Hematopoietic multipotent progenitor cell (in vitro differentiated cells): ENCODE measurements at places on chromosomes 2 and 18. TPM values are rescaled to one million over a fixed set of nuclear protein-coding genes. Genes with fewer than 3 reads are reported as not detected.

The KCNS3 gene
- not detected for total RNA-seq

GRCh38 chr18:80171054-80171872 is 62.2 kb downstream of the ADNP2 start:
- DNase-seq = no peak

- DNase-seq = no peak
Measured at GRCh38 chr2:57370882-57371585, 675.6 kb upstream of the VRK2 start.

DNA sequence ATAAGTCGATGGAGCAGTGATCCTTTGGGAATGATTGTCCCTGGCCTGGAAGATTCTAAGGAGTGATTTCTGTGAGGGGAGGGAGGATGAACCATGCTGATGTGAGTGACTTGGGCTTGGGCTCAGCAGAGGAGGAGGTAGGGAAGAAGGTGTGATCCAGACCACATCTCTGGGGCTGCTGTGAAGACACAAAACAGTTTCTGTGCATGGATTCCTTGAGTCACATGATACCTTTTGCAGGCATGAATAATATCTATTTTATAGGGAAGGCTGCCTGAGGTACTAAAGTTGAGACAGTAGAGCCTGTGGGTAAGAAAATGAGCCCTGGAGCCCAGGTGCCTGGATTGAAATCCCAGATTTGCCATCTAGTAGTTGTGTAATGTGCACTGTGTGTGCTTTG is 29.8 kb downstream of the SLC1A4 start:
- no peak for DNase-seq

DNA sequence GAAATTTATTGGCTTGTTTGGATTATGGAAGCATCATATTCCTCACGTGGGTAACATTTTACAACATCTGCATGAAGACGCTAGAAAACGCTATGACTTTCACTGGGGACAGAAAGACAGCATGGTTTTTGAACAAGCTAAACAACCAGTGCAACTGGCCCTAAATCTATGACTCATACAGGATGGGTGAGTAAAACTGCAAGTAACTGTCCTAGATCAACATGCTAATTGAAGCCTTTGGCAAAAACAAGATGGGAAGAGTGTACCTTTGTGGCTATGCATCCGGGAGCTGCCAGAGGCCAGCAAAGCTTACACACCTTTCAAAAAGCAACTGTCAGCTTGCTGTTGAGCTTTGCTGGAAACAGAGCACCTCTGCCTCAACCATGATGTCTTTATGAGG is 1096.0 kb upstream of the DDX18 start:
- no peak for DNase-seq

GRCh38 chr18:3455090-3455635 is 5.2 kb downstream of the TGIF1 start:
- no peak for DNase-seq

The FSHR gene
- total RNA-seq = under 0.01 TPM

The NEU2 gene
- total RNA-seq = not detected

- DNase-seq = no peak
Measured at GRCh38 chr18:37242826-37243560, 322.6 kb downstream of the CELF4 start.

DNA sequence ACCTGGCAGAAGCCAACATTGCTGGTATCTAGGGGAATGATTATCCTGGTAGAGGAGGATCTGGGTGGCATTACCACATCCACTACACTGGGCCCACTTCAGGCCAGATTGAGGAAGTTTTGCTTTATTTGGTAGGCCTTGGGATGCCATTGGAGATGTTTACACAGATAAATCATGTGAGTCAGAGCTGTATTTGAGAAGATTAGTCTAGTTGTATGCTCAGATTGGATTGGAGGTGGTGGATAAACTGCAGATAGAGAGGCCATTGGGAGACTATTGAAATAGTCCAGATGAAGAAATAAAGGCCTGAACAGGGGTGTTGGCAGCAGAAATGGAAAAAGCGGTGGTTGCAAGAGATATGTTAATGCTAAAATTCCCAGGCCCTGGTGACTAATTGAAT is 81.5 kb downstream of the EFEMP1 start:
- no peak for DNase-seq

- DNase-seq = no peak
Measured at GRCh38 chr2:24771764-24772586, 21.2 kb downstream of the PTRHD1 start.

The TLX2 gene
- 0.27 TPM for total RNA-seq

- DNase-seq = no peak
Measured at GRCh38 chr2:54295911-54296310, 39.9 kb upstream of the TSPYL6 start.

DNA sequence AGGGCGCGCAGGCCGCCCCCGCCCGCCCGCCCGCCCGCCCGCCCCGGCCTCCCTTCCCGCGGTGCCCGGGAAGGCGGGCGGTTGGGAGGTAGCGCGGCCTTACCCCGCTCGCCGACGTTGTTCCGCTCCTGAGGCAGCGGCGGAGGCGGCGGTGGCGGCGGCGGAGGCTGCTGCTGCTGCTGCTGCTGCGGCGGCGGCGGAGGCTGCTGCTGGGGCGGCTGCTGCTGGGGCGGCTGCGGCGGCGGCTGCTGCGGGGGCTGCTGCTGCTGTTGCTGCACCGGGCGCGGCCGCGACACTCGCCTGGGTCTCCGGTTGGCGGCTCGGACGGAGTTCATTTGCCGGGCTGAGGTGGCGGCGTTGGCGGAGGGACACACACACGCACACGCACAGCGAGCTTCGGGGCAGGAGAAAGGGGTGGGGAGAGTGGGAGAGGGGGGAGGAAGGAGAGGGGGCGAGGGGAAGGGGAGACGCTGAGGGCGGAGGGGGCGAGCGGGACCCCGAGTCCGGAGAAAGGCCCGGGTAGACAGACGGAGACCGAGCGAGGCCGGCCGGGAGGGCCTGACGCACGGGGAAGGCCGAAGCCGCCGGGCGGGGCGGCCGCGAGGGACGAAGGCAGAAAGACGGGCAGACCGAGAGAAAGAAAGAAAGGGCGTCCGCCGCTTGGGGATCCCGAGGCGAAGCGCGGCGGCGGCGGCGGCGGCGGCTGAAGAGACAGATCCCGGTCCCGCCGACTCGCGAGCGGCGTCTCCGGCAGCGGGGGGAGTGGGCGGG is 727 bp downstream of the FBXO11 start:
- peak; percentile 59 for DNase-seq
